ENCODE measurements at places on chromosomes 7 and 10.

GRCh38 chr10:71321386-71321785 lies 2.3 kb downstream of the SLC29A3 start:
- DNase-seq, result no peak

GRCh38 chr10:45476559-45476958 lies 102.5 kb downstream of the ALOX5 start:
- no peak for DNase-seq

- DNase-seq, result no peak
These were observed 21.9 kb upstream of the SFTPA1 start for GRCh38 chr10:79588800-79589199.

- no peak for DNase-seq
These were observed 127.6 kb downstream of the TNS3 start for GRCh38 chr7:47454069-47454973.

DNA sequence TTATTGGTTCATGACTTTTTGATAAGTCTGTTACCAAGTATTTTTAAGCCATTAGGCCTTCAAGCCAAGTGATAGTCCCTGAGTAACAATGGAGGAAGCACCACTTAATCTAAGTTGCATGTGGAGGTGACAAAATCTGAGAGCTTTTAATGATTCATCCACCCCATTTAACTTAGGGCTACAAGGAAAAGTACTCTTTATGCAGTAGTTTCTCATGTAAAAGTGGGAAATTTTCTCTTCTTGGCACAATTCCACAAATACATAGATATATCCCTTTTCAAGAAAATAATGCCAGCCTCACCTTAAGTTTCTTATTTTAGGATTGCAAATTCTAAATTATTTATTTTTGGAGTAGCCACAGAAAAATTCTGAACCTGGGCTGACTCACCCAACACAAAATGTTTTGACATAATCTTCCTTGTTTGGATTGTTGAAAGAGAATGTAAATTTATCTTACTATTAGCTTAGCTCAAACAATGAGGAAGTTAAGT lies 85.7 kb downstream of the SUGCT start:
- no peak for DNase-seq

- peak; percentile 68 for DNase-seq
These were observed 498 bp upstream of the ST7 start for GRCh38 chr7:116952635-116953371.

DNA sequence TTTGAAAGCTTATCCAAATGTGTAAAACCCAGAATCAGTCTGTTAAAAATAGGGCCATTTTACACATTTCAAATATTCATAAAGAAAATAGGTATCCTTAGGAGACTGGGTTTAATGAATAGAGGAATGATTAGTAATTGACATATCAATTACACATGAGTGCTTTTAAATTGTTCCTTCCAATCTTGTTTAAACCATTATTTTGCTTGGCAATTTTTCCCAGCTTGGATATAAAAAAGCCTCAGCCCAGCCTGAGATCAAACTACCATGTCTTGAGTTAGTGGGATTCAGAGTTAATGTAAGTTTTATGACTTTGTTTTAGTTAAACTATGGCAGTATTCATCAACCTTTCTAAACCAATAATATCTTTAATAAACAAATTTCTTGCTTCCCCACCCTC lies 28.3 kb downstream of the PARP12 start:
- DNase-seq, result no peak

DNA sequence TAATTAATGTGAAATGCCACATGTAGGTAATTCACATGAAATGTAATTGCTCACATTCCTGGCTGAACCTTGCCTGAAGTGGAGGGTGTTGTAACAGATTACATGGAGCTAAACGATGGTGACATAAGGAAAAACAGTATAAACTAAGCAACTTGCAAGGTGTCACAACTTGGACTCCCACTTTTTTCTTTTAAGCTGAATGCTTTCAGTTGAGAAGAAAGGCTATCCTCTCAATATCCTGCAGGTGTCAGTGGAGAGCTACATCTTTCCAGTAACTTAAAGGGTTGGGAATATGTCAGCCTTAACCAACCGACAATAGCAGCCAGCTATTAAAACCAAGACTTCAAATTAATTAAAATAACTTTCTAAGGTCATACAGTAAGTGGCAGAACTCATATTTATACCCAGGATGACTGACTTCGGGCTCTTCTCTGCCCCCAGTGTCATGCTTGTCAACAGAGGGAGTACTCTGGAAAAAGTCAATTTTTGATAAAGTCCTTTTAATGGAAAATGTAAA lies 33.7 kb downstream of the NRBF2 start:
- no peak for DNase-seq

DNA sequence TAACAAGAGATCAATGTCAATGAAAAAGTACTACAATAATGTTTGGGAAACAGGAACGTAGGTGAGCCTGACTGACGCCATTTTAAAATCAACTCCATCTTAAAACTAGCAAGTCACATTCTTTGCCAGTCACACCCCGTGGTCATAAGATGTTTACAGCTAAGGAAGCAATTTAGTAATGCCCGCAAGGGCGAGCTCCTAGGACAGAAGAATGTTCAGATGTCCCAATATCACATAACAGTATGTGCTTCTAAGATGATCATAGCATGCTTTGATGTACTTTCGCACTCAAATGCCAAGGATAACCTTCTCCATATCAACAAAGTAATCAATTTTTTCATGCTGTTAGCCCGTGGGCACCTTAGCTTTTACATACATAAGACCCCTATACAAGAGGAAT lies 113.8 kb upstream of the EGFR start:
- no peak for DNase-seq

Measured in liver (tissue), 10 donors.